ENCODE measurements at places on chromosomes 5 and 9. TPM values are rescaled to one million over a fixed set of nuclear protein-coding genes. Genes with fewer than 3 reads are reported as not detected.

Gene FBLL1
- 1.7 TPM for total RNA-seq

Gene ACTBL2
- total RNA-seq = 0.24 TPM

Gene OBP2B
- total RNA-seq = not detected

Gene MARCHF11
- total RNA-seq = not detected

Gene SPATA31E1
- total RNA-seq = not detected

Gene CDO1
- 2.6 TPM for total RNA-seq

Gene SIT1
- total RNA-seq = not detected

Gene TMEFF1
- total RNA-seq = 2.1 TPM

Gene CER1
- total RNA-seq = not detected

Gene SLC23A1
- not detected for total RNA-seq

Gene BNC2
- total RNA-seq = 8.8 TPM

Gene NEUROG1
- total RNA-seq = not detected

Gene PCDHB10
- total RNA-seq = 0.78 TPM

Measured in RPMI7951 (cell line).